Vagina (tissue), 2 donors: ENCODE measurements at places on chromosomes 2 and 18. TPM values are rescaled to one million over a fixed set of nuclear protein-coding genes. Genes with fewer than 3 reads are reported as not detected.

Gene PER2
- total RNA-seq = 21.1 TPM

Gene RNU2-63P
- total RNA-seq = not detected

Gene DCC
- not detected for total RNA-seq

Gene SNORC
- total RNA-seq = not detected

Gene NLRC4
- 0.74 TPM for total RNA-seq

Gene CYRIA
- 12.5 TPM for total RNA-seq

GRCh38 chr18:76875390-76876325 lies 53.3 kb downstream of the ZNF236 start:
- no peaks in the 10 kb centered on the region for H3K4me1 ChIP-seq
- no peak overlapping the region for H3K27ac ChIP-seq
- H3K4me3 ChIP-seq = no peak overlapping the region
- peaks cover 33% of the 10 kb centered on the region for H3K36me3 ChIP-seq
- no peaks in the 10 kb centered on the region for H3K27me3 ChIP-seq

DNA sequence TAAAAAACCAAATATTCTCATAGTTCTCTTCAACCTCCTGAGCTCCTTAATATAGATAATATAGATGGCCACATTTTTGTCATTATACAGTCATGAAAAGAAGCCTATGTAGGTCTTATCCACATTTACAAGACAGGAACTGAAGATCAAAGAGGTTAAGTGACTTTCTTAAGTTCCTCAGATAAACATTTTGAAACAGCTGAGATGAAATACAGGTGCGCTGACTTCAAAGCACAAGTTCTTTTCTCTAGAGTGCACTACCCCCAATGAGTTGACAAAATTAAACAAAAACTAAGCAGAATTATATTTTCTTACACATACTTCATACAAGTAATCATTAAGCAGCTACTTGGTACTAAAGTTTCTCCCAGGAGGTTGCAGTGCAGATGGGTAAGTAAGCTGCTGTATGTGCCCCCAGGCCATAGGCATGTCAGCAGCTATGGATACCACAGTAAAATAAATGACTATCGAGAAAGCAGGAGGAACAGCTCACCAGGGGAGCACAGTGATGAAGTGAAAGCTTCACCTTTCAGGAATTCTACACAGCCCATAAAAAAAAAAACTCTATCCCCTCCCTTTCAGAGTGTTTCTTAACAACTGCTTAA lies 199.8 kb downstream of the DPP10 start:
- H3K36me3 ChIP-seq = no peaks in the 10 kb centered on the region
- H3K4me1 ChIP-seq = no peaks in the 10 kb centered on the region
- H3K4me3 ChIP-seq = no peak overlapping the region

- H3K36me3 ChIP-seq = no peaks in the 10 kb centered on the region
- no peak overlapping the region for H3K4me3 ChIP-seq
- no peaks in the 10 kb centered on the region for H3K27me3 ChIP-seq
- H3K4me1 ChIP-seq = no peaks in the 10 kb centered on the region
- H3K27ac ChIP-seq = no peak overlapping the region
Observed at GRCh38 chr2:27007416-27008374, 25.1 kb upstream of the TMEM214 start.

GRCh38 chr2:151260573-151261230 lies 961 bp downstream of the RBM43 start:
- DNase-seq = no peak
- H3K36me3 ChIP-seq = no peaks in the 10 kb centered on the region
- H3K27ac ChIP-seq = peak overlapping the region; percentile 98
- H3K27me3 ChIP-seq = no peaks in the 10 kb centered on the region
- peaks cover 20% of the 10 kb centered on the region for H3K4me1 ChIP-seq

DNA sequence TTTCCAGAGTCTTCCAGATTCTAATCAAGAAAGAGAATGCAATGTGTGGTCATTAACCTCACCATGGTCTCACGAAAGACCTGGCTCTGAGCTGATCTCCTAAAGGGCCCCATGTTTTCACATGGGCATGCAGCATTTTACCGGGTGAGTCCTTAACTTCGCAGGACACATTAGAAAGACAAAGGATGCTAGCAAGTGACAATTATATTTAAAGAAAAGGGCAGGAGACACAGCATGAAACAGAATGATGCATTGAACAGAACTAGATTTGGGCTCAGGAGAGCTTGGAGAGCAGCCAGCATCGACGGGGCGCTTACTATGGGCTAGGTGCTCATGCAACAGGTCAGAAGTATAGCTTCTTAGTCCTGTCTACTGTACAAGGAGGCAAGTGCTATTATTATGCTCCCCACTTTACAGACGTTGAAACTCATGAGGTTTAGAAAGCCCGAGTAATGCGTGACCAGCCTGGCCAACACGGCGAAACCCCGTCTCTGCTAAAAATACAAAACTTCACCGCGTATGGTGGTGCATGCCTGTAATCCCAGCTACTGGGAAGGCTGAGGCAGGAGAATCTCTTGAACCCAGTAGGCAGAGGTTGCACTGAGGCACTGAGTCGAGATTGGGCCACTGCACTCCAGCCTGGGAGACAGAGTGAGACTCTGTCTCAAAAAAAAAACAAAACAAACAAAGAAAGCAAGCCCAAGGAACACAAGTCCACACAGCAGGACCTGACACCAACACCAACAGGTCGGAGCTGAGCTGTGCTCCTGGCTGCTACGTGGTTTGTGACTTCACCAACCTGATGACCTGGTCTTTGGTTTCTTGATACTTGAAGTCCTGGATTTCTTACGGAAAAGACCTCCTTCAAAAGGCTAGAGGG lies 16.1 kb downstream of the MBP start:
- H3K27me3 ChIP-seq = no peaks in the 10 kb centered on the region
- DNase-seq = peak; percentile 83
- H3K36me3 ChIP-seq = no peaks in the 10 kb centered on the region
- H3K4me1 ChIP-seq = peaks cover 43% of the 10 kb centered on the region
- H3K4me3 ChIP-seq = no peak overlapping the region

- no peaks in the 10 kb centered on the region for H3K36me3 ChIP-seq
- no peak overlapping the region for H3K4me3 ChIP-seq
- no peaks in the 10 kb centered on the region for H3K27me3 ChIP-seq
- no peaks in the 10 kb centered on the region for H3K4me1 ChIP-seq
- DNase-seq = no peak
Observed at GRCh38 chr2:122138561-122138960, 383.1 kb downstream of the TSN start.

GRCh38 chr18:13306583-13306982 lies 88.0 kb downstream of the LDLRAD4 start:
- H3K4me1 ChIP-seq = peaks cover 14% of the 10 kb centered on the region
- H3K27ac ChIP-seq = no peak overlapping the region
- H3K36me3 ChIP-seq = no peaks in the 10 kb centered on the region
- no peaks in the 10 kb centered on the region for H3K27me3 ChIP-seq
- no peak overlapping the region for H3K4me3 ChIP-seq
- DNase-seq = no peak

GRCh38 chr18:64132871-64133270 lies 16.0 kb downstream of the LINC00305 start:
- H3K4me1 ChIP-seq = no peaks in the 10 kb centered on the region
- no peak for DNase-seq
- no peak overlapping the region for H3K4me3 ChIP-seq
- H3K27me3 ChIP-seq = no peaks in the 10 kb centered on the region

DNA sequence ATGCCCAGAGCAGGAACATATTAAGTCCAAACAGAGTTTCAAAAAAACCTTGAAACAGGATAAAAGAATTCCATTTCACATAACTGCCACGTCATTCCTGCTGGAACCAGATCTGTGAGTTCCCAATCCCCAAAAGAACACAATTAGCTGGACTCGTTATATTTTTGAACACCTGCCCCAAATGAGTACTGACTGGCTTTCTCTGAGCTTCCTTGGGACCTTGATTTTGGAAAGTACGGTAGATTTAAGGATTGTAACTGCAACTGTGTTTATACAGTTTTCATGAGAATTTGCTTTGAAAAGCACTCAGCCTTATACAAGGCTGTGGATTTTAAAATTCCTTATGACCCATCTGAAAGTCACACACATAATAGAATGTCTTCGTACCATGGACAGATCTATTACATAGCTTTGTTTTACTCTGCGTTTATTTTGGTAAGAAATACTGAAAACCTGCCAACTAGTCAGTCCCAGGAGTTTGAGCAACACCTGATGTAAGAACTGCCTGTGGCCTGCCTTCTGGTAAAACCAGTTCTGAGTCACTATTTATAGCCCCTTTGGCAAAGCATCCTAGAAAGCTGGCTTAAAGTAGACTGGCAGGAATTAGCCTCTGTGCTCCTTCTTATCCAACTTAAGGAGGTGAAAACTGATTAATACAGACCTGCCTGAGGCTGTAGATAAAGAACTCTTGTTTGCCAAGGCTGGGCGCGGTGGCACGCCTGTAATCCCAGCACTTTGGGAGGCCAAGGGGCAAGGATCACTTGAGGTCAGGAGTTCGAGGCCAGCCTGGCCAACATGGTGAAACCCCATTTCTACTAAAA lies 48.1 kb downstream of the MERTK start:
- DNase-seq = no peak
- H3K36me3 ChIP-seq = no peaks in the 10 kb centered on the region
- H3K27ac ChIP-seq = peak overlapping the region; percentile 72
- H3K27me3 ChIP-seq = no peaks in the 10 kb centered on the region
- H3K4me1 ChIP-seq = peaks cover 21% of the 10 kb centered on the region
- no peak overlapping the region for H3K4me3 ChIP-seq

GRCh38 chr2:65407240-65407639 lies 25.2 kb downstream of the SPRED2 start:
- peaks cover 43% of the 10 kb centered on the region for H3K4me1 ChIP-seq
- no peaks in the 10 kb centered on the region for H3K36me3 ChIP-seq
- no peaks in the 10 kb centered on the region for H3K27me3 ChIP-seq
- no peak overlapping the region for H3K4me3 ChIP-seq
- H3K27ac ChIP-seq = no peak overlapping the region
- DNase-seq = no peak

GRCh38 chr18:33914399-33914798 lies 310.3 kb downstream of the NOL4 start:
- no peak for DNase-seq
- no peaks in the 10 kb centered on the region for H3K36me3 ChIP-seq
- no peaks in the 10 kb centered on the region for H3K4me1 ChIP-seq
- H3K27me3 ChIP-seq = no peaks in the 10 kb centered on the region
- H3K4me3 ChIP-seq = no peak overlapping the region

DNA sequence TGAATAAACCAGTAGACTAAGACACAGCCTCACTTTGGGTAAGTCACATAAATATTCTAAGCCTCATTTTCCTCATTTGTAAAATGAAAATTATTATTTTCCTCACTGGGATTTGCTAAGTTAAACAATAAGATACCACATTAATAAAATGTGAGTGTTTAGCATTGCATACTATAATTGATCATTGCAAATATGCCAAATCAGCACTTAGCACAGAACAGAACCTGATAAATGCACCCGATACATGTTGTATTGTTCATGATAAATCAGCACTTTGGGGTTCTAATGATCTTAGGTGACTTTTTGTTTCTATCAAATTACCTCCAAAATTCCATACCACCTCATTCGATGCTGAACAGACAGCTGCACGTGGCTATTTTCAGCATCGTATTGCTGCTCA lies 50.2 kb upstream of the RAPGEF4 start:
- no peaks in the 10 kb centered on the region for H3K4me1 ChIP-seq
- H3K36me3 ChIP-seq = no peaks in the 10 kb centered on the region
- no peaks in the 10 kb centered on the region for H3K27me3 ChIP-seq
- DNase-seq = no peak
- H3K27ac ChIP-seq = no peak overlapping the region

DNA sequence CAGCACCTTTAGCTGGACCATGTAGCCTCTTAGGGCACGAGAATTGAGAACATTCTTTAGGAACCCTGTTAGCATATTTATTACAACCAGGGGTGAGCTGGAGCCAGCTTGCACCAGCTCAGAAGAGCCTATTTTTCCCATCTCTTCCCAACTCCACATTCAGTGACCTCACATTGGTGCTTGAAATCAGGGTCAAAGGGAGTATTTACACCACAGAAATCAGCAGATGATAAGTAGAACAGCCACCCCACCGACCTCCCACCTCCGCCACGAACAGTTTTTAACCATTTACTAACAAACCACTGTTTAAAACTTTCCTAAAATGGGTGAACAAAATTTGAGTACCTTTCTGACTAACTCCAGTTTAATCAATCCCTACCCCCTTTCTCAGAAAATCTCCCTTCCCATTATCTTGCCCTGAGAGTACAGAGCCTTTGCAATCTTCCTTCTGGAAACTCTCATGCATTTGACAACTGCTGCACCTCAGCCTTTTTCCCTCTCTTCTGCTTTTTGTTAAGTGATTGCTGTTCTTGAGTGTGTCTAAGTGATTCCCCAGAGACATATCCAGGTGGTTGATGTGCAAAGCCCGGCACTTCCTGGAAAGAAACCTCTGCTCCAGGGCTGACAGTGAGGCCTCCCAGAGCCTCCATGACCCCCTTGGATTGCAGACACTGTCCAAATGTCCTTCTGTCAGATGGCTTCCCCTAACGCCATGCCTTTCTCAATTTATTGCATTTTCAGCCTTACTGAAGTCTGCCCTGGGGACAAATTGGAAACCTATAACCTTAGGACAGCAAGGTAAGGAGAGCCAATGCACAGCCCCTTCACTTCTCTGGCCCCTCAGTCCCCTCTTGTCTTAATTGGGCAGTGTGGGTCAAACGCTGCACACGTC lies 389.5 kb upstream of the TNP1 start:
- H3K4me1 ChIP-seq = peaks cover 35% of the 10 kb centered on the region
- H3K27ac ChIP-seq = peak overlapping the region; percentile 80
- H3K27me3 ChIP-seq = no peaks in the 10 kb centered on the region
- H3K36me3 ChIP-seq = no peaks in the 10 kb centered on the region
- no peak overlapping the region for H3K4me3 ChIP-seq

DNA sequence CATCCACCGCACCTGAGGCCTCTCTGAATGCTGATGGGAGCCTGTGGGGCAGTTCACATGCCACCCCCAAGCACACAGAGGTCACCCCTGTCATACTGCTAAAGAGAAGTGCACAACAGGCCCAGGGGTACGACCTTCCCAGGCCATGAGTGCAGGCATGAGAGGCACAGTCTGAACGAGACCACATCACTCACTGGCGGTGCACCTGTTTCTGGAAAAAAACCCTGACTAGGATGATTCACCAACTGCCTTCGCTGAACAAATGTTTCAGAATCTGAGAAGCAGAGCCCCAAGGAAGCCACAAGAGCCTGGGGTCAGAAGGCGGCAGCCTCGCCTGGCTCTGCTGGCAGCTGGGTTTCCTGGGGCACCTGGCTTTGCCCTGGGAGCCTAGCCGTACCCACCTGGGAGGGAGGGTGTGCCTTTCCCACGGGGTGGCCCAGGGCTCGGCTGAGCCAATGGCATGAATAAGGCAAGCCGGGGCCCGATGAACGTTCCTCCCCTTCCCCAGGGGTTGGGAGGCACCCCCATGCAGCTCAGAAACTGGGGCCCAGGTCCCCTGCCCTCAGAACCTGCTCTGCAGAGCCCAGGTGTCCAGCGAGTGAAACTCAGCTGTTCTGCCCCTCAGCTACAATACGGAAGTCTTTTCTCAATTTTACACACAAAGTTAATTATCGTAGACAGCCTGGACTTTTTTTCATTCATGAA lies 73.8 kb downstream of the HDAC4 start:
- peak; percentile 91 for DNase-seq
- no peaks in the 10 kb centered on the region for H3K27me3 ChIP-seq
- H3K36me3 ChIP-seq = no peaks in the 10 kb centered on the region
- peak overlapping the region; percentile 85 for H3K27ac ChIP-seq
- H3K4me3 ChIP-seq = no peak overlapping the region
